IPS DF 19.7 (cell line): ENCODE measurements at places on chromosomes 2 and 18.

- no peak for DNase-seq
Observed at GRCh38 chr2:222722327-222722946, 51.0 kb downstream of the MOGAT1 start.

GRCh38 chr2:71465961-71466300 is 12.6 kb downstream of the DYSF start:
- DNase-seq, result no peak

DNA sequence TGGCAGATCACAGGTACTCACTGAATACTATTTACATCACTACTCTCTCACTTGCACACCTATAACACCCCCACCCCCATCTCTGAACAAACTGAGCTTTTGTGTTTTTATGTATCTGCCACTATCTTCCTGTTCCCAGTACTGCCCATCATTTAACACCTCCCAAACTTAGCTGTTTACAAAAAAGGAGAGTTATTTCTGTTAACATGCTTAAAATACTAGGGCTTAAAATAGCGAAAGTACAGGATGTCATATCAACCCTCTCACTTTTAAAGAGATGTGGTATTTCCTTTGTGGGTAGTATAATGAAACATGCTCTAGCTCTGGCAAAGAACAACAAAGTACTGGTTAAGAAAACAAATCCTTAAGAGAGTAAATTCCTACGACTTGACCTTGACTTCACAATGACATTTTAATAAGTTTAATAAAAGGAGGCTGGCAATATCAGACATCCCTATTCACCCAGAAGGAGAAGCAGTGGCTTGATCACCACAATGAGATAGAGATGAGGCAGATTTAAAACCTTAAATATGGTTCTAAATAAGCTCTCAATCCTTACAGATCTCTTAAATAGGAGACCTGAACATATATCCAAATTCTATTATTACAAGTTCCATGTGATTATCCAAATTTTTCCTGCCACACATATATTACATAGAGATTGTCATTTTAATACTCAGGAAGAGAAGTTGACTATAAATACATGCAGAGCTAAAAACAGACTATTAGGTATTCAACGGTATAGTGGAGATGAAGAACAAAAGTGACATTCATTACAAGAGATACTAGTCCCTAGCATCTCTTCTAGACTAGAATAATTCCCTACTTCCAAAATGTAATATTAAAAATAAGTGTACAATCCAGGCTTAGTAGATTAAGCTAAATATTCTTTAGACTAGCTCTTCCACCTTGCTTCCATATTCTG is 36.9 kb downstream of the TRAK2 start:
- no peak for DNase-seq

DNA sequence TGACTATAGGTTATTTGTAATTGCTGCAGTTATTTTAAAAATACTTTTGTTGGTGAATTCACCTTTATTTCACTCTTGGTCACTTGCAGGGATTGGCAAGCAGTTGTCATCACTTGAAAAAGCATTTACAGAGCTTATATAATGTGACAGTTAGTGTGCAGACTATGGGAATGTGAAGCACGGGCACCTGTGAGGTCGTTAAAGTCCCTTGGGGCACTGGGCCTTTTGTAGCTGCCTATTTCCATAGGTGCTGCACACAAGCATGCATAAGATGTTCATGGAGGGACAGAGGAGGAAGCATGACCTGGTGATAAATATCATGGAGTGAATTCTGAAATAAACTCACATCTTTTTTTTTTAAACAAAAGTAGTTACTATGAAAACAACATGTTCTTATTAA is 124.6 kb downstream of the ATP9B start:
- DNase-seq, result no peak

DNA sequence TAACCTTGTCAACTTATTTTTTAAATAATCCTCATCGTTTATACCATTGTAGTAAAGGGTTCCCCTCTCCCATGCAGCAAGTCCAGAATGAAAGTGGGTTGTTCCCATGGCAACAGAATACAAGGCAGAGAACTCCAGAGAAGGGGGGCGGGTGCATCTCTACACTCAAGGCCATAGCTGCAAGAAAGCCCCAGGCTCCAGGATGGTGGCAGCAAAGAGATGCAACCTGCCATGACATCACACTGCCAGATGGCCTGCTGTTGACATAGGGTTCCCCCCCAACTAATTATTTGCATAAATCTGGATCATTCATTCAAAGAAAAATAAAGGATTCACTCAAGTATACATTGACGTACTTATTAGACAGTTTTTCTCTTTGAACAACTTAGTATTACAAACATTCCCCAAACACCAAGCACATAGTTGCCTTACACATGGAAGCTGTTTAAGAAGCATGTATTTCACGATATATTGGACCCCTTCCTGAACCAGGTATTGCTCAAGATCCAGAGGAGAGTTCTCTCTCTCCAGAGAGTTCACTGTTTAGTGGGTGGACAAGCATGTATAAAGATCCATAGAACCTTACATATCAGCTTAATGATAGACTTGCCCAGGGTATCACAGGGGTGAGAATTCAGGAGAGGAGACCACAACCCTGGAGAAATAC is 87.4 kb upstream of the KLF7 start:
- no peak for DNase-seq

- peak; percentile 40 for DNase-seq
Observed at GRCh38 chr2:71510196-71510807, 56.9 kb downstream of the DYSF start.

DNA sequence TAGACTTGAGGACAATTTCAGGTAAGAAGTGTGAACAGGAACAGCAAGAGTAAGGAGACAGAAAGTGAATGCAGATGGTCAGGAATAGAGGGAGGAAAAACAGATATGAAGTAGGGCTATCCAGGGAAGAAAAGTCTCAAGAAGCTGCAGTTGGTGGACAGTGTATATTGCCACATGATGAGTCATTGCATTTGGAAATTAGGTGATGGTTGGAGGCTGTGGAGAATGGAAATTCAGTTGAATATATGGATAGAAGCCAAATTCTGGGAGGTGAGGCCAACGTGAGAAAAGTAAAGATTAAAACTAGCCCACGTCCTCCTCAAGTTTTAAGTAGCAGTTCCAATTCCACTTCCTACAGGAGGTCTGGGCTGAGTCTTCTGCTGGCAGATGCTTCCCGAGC is 158.4 kb downstream of the UBE2E3 start:
- no peak for DNase-seq

DNA sequence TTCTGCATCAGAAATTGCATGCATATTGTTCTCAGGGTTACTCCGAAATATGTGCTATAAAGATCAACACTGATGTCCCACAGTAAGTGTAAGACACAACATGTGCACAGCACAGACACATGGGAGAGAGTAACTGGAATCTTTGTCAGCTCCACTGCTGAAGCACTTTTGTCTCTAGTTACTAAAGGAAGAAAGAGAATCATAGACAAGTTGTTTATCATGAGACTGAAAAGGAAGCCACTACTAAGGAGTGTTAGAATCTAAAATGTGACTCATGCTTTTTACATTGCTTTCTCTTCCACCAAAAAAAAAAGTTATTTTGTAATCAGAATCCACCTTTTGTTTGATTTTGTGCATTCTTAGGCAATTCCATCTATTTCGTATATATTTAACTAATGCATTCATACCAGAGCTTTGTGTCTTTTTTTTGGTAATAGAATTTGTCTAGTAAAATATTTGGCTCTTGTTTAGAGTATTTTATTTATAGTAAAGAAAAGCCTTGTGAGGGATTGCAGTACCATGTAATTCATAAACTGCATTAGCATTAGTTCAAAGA is 502.4 kb downstream of the FBXO15 start:
- no peak for DNase-seq

DNA sequence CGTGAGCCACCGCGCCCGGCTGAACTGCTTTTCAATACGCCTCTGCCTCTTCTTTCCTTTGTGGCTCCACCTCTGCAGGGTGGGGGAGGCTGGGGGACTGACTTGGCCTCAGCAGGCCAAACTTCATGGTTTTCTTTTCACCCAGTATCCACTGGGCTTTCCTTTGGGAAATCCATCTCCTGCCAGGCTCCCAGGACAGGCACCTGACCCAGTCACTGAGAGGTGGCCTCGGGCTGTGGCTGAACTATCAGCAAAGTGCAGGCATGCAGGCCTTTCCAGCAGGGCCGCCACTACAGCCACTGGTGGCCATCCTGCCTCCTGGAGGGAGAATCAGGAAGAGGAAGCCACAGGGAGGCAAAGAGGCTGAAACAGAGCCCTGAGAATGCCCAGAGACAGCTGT is 33.4 kb upstream of the SEMA4C start:
- DNase-seq, result no peak

DNA sequence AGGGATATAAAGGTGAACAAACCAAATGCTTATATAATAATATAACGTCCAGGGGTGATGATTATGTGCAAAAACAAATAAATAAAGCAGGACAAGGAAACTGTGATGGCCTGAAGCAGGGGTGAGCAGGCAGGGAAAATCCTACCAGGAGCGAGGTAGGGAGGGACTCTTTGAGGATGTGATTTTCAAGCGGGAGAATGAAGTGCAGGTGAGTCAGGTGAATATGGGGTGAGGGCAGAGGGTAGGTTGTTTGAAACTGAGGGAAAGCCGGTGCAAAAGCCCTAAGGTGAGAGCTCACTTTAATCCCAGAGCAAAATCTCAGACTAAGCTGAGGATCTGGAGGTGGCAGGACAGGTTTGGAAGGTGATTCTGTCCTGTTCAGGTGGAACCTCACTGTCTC is 40.7 kb downstream of the CYP26B1 start:
- DNase-seq, result no peak

DNA sequence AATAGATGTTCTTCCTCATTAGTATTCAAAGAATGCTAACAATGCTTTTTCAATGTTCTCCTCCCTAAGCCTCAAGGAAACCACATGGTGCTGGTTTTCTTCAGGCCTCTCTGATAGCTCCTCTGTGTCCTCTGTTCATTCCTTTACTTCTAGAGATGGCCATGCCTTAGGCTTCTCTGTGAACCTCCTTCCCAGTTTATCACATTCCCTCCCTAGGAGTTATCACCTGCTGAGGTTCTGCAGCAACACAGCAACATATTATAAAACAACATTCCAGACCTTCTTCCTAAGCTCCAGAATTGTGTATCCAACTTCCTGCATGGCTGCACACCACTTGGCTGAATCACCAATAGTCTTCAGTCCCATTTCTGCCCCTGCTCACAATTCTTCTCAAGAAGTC is 325.5 kb downstream of the IRS1 start:
- DNase-seq, result no peak

GRCh38 chr2:159595410-159596046 is 20.8 kb downstream of the BAZ2B start:
- DNase-seq, result no peak

GRCh38 chr18:45589356-45590035 is 25.8 kb upstream of the SLC14A2 start:
- no peak for DNase-seq

GRCh38 chr2:146079216-146079615 is 1559.3 kb upstream of the ZEB2 start:
- DNase-seq, result no peak

DNA sequence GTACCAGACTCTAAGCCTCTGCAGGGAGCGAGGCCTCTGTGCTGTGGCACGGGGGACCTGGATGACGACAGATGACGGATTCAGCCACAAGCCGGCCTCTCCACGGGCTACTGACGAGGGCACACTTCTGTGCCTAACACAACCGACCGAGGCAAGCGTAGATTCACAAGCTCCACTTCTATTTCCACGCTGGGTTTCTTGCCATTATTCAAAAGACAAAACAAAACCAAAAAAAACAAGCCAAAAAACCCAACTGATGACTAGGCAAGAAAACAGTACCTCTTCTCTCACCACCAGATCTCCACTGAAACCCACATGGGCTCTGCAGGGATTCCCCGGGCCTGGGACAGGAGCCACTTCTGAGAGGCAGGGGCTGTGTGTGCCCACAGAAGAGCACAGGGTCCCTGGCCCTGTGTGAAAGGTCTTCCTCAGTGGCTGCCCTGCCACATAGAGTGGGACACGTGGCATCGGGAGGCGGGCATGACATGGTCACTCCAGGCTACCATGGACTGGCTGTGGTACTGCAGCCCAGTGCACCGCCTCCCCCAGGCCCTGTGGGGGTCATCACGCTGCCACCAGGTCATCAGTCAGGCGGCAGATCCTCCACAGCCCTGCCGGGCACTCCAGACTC is 254.7 kb downstream of the HDAC4 start:
- DNase-seq, result no peak

DNA sequence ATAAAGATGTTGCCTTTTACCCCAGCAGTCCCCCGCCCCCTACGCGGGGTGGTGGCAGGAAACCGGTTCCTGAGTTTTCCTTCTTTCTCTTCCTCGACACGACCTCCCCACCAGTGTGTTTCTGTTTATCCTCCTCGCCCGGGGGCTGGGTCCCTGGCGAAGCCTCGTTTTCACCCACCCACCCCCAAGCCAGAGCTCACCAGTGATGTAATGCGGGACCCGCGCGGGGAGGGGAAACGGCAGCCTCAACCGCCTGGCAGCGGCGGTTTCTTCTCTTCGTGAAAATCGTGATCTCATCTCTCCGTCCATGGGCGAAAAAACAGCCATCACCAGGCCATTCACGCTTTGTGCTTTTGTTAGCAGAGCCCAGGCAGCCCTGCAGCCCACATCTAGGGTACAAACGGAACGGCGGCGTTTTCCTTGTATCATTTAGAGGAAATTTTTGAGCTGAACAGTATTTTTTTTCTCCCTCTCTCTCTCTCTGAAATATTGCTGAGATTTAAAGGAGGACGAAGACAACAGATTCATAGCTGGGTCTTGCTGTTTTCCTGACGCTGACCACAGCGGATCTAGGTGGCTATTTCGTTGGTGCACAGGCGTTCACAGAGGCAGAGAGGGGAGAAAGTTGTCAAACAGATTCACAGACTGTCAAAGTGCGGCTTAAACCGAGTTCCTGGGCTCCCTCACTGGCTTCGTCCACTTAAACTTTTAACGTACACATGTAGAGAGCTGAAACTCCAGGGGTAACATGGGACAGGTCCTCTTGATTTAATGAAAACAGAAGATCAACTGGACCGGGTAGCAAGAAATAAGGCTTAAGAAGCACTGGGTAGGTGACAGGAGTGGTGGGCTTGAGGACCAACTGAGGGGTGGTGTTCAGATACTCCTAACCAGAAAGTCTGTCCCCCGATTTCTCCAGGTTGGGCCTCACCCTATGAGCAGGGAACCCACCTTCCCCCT is 21.9 kb upstream of the PAX3 start:
- DNase-seq, result no peak

- DNase-seq, result no peak
Observed at GRCh38 chr2:112161431-112162145, 23.4 kb downstream of the FBLN7 start.

DNA sequence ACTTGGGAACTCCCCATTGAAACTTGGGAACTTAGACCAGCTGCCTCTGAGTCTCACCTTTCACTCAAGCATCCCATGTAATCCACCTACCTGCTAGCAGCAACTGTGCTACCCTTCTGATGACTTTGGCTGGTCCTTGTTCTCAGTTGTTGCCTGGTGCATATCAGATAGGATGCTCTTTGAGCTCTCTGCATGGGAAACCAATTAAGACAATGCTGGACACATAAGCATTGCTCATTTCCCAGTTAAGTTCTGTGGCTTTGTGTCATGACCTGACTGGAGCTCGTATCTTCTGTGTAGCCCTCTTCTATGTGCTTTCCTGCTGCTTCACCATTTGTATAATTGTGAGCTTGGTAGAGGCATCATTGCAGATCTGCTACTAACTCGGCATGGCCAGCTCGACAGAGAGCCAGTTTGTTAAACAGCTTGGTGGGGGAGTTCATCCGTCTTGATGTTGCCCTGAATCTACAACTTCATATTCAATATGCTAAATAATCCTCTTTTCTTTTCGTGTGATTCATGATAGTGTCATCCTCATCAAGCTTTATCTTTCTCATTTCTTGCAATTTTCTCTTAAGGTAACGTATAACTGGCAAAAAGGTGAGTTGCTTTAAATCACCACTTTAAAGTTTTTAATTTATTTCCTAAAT is 447.5 kb upstream of the SLC14A2 start:
- no peak for DNase-seq
